SK-N-DZ (cell line): ENCODE measurements at places on chromosomes 7 and 10.

DNA sequence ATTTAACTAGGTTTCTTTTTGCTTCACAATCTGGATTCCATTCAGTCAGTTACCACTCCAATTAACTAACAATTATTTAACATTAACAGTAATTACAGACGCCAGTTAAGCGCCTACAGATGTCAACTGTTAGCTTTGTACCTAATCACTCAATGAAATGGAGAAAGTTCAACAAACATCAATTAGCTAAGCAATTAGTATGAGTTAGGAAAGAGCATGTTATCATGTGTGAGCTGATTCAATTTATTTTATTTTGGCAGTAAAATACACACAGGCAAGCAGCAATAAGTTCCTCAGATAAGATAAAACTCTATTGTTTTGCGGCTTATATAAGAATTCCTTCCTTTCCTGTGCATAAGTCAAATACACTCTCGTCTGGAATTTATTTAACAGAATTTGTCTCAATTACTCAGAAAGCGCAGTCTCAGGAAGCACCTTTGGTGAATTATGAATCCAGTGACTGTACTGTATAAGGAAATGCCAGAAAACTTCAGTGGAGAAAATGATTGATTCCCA lies 427.1 kb upstream of the GALNT17 start:
- DNase-seq: no peak

DNA sequence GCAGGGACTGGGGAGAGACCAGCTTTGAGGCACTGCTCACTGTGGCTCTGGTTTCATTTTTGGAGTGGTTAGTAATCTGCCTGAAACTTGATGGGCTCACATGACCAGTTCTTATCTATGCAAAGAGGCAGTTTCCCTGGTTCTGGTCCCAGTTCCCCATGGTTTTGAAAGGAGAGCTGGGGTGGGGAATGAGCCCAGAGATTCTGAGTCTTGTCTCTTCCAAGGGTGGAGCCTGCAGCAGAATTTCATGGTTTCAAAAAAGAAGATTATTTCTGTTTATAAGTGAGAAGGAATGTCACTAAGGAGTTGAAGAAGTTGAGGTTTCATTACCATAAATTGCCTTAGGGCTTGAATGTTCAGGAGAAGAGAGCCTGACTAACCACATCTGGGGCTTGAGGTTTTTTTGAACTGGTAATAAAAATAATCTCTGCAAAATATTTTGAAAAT lies 190.2 kb upstream of the HABP2 start:
- DNase-seq: no peak

GRCh38 chr10:104300736-104301292 lies 31.8 kb downstream of the GSTO2 start:
- DNase-seq: peak; percentile 64

- DNase-seq: no peak
These were observed 19.6 kb upstream of the CNTNAP2 start for GRCh38 chr7:146096994-146097393.

- DNase-seq: no peak
These were observed 36.7 kb downstream of the SPAM1 start for GRCh38 chr7:123961771-123962170.

- DNase-seq: no peak
These were observed 35.9 kb downstream of the CCM2 start for GRCh38 chr7:45035893-45036292.

DNA sequence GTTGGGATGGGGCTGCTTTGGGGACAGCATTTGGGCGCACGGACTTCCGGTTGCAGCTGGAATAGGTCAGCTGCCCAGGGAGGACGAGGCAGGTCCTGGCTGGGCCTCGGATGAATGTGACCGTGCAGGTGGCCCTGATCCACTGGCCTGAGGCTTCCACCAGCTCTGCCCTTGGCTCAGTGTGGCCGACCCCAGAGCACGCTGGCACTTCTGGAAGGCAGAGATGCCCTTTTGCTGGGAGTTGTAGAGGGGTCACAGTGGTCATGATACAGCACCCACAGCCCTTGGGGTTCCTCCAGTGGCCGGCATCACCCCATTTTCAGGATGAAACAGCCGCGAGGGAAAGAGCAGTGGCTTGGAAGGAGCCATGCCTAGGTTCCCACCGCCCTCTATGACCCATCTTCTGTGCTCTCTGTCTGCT lies 19.0 kb downstream of the ADCY1 start:
- no peak for DNase-seq

DNA sequence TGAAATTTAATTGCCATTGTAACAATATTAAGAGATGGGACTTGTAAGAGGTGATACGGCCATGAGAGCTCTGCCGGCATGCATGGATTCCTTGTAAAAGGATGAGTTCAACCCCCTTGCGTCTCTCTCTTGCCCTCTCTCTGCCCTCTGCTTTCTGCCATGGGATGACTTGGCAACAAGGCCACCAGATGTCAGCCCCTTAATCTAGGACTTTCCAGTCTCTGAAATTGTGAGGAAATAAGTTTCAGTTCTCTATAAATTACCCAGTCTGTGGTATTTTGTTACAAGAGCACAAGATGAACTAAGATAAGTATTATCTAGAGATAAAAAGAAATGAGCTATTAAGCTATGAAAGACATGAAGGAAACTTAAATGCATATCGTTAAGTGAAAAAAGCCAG lies 145.7 kb upstream of the AHR start:
- DNase-seq: no peak

DNA sequence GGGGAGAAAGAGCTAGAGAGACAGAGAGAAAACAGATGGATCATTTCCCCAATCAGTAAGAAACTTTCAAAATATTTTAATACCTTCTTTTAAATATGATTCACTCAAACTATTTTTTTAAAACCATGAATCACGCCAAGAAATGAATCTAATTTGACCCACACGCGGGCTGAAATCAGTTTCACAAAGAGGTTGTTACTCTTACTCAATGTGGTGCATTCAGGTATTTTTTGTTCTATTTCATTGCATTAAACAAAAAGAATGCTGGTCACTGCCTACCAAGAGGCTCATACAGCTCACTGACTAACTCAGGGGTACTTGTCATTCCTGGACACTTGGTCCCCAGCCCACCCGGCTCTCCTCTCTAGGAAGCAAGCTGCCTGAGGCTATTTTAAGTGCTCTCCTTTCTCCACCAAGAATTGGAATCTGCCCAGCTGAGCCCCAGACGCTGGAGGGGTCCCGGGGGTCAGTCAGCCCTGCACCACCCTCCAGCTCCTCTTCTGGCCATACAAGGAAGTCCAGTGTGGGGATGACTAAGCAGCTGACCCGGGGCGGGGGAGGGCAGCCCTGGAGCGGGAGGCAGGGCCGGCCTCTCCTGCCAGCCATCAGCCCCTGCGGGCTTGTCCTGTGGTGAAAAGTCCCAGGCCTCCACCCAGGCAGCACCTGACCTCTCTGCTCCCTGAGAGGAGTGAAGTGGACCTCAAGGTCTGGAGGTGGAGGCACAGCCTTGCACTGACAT lies 21.7 kb upstream of the PFKP start:
- DNase-seq: no peak

DNA sequence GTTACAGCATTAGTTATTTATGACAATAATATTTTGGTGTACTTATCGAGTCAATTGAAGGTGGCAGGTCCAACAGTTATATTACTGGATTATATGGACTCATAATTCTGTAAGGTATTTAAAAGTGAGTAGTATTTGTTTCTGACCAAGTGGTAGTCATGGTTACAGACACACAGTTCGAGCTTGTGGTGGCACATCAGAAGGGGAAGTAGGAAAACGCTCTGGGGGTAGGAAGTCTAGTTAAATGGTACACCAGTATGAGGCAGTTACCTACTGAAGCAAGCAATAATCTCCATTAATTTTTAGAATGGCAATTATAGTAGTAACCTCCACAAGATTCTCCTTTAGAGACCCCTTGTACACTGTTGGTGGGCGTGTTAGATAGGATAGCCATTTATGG lies 541.2 kb downstream of the ETV1 start:
- no peak for DNase-seq

DNA sequence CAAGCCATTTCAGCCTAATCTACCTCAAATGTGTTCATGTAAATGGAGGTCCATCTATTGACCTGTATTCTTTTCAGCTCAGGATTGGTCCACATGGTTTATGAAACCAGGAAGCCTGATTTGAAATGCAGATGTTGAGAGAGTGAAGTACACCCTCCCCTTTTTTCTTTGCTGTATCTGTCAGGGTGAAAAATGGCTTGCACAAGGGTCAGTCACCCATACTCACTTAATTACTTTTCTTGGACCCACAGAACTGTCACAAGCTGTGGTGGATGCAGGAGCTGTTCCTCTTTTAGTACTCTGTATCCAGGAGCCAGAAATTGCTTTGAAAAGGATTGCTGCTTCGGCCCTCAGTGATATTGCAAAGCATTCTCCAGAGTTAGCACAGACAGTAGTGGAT lies 41.2 kb downstream of the SPAG6 start:
- DNase-seq: peak; percentile 22

- no peak for DNase-seq
These were observed 68.4 kb downstream of the HACD1 start for GRCh38 chr10:17548770-17549169.

DNA sequence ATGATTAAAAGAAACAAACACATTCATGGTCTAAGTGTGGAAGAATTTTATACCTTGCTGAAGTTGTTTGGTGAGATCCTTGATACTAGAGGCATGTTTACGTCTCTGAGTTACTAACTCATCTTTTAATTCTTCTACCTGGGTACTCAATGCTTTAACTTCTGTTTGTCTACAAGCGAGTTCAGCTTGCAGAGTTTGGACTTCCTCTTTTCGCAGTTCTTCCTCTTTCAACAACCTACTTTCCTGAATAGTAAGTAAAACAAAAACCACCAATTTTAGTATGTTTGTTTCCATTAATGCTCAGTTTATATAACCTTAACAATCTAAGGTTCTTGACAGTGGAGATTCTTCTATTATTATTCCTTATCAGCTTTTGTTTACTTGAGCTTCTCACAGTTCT lies 42.9 kb downstream of the CCDC186 start:
- DNase-seq: no peak

GRCh38 chr10:45673074-45673648 lies 589 bp upstream of the ZFAND4 start:
- DNase-seq: no peak

GRCh38 chr10:92640107-92640506 lies 47.2 kb downstream of the KIF11 start:
- no peak for DNase-seq

- DNase-seq: no peak
These were observed 254.6 kb downstream of the SLC25A13 start for GRCh38 chr7:96067321-96067720.

- DNase-seq: no peak
These were observed 91.6 kb upstream of the IKZF1 start for GRCh38 chr7:50212666-50213621.

GRCh38 chr10:109895095-109895818 lies 28.1 kb downstream of the XPNPEP1 start:
- DNase-seq: no peak

DNA sequence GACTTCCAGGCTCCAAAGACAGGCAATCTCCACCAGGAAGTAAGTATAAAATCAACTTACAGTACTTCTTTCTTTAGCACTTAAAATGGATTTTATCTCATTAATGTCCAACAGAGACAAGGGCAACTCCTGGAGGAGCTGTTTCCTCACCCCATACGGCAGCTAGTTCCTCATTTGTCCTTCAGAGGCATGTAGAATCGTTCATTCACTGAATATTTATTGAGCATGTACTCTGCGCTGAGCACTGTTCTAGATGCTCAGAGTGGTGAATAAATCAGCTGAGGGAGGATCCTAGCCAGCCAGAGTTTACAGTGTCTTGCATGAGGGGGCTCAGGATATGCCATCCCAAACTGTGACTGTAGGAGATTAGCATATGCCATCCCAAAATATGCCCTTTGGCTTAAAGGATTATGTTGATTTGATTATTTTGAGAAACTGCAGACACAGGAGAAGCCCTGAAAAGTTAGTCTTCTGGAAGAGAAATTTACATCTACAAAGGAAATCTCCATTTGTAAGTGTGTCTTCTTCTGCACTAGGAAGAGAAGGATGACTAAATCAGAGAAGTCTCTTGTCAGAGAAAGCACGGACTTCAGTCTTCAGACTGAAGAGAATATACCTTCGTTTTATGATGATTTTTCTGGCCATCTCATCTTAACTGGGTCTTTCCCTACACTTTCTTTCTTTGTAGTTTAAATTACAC lies 66.9 kb downstream of the BAMBI start:
- no peak for DNase-seq

DNA sequence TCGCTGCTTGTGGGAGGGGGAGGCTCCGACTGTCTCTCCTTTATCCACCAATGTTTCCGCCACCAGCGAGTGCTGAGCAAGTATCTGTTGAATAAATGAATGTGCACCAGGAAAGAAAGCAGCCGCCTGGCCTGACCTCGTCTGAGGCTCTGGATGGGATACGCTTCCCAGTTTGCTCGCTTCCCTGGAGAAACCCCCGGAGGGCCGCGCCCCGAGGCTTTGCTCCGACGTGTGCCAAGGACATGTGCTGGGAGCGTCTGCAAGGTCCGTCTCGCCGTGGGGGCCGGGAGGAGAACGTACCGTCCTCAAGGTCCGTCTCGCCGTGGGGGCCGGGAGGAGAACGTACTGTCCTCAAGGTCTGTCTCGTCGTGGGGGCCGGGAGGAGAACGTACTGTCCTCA lies 536.4 kb downstream of the DNAJB6 start:
- no peak for DNase-seq

GRCh38 chr10:114632869-114633715 lies 25.0 kb downstream of the ABLIM1 start:
- no peak for DNase-seq

GRCh38 chr7:28739826-28740225 lies 218.3 kb downstream of the TRIL start:
- DNase-seq: no peak

- no peak for DNase-seq
These were observed 211.1 kb downstream of the MGMT start for GRCh38 chr10:129678186-129678585.

DNA sequence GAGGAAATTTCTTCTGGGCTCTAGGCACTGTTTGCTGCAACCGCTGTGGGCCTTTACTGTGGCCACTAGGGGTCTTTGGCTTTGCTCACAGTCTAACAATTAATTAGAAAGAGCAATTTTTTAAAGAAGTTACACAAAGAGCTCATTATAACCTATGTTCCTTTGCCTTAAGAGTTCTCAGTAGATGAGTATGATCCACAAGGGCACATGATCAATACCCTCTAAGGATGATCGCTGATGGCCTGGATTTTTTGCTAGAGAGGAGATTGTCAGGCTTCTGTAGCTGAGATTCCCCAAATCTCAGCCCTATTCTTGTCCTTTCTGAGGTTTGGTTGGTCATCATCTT lies 80.8 kb upstream of the RHOBTB1 start:
- DNase-seq: no peak

- DNase-seq: peak; percentile 68
These were observed 101.0 kb upstream of the SVIL start for GRCh38 chr10:29735628-29736365.

DNA sequence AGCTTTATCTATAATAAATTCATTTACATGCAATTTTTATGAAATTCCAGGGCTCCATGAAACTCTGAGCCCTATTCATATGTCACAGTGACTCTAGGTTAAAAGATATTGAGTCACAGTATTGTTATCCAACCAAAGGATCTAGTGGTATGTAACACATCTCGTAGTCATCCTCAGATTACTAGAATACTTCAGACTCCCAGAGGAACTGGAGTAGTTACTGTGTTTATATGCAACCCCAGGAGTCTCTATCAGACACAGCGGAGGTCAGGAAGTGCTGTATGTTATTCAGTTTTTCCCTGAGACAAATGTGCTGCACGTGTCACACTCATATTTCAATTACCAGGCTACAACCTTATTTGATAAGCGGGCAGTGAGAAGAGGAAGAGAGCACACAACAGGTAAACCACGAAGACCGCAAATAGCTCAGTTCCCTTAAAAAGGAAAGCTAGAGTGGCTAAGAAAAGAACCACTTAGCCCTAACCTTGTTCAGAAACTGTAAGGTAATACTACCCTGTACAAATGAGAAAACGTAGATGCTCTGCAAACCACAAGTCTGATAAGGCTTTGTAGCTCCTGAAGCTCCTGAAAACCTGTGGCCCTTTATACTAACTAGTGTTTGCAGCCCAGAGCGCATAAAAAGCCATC lies 114.0 kb upstream of the CNTNAP2 start:
- DNase-seq: no peak
